Cardiac muscle cell (in vitro differentiated cells and primary cell): ENCODE measurements at places on chromosomes 2 and 18. TPM values are rescaled to one million over a fixed set of nuclear protein-coding genes. Genes with fewer than 3 reads are reported as not detected.

DNA sequence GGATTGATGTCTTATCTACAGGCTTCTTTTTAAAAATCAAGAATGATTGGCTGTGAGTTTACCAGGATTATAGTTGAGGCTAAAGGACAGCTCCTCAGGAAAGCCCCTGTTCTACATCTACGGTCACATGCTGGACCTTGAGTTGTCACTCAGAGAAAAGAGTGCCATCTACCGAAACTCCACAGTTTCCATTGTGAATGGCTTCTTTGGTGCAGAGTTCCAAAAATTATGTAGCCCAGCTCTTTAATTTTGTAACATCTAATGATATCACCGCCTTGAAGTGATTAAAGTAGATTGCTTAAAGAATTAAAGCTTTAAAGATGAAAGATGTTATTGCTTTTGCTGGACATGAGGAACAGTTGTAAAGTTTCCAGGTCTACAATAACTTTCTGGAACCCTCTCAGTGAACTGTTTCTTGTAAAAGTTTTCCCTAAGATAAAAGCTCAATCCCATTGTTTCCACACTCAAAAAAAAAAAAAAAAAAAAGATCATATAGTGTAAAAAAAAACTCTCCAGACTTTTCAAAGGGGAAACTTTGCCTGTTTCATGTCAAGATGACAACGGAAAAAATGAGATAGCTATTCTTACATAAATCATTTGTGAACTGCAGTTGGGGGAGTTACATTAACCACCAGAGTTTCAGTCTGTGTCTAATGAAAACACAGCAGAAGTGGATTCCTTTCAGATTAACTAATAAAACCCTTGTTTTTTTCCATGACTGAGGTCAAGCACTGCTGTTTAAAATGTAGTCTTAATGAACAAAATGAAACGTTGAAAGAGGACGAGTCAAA lies 4.3 kb downstream of the COL3A1 start:
- H3K27me3 ChIP-seq = no peaks in the 10 kb centered on the region
- peak overlapping the region; percentile 38 for H3K27ac ChIP-seq
- H3K4me1 ChIP-seq = peaks cover 23% of the 10 kb centered on the region
- no peak overlapping the region for H3K4me3 ChIP-seq

GRCh38 chr2:207782238-207783030 lies 12.7 kb upstream of the FZD5 start:
- H3K4me1 ChIP-seq = no peaks in the 10 kb centered on the region
- no peak for DNase-seq
- H3K36me3 ChIP-seq = no peaks in the 10 kb centered on the region
- no peak overlapping the region for H3K4me3 ChIP-seq
- no peaks in the 10 kb centered on the region for H3K27me3 ChIP-seq

GRCh38 chr2:43171789-43172188 lies 54.6 kb downstream of the ZFP36L2 start:
- DNase-seq = peak; percentile 61
- no peak overlapping the region for H3K4me3 ChIP-seq
- H3K4me1 ChIP-seq = peaks cover 26% of the 10 kb centered on the region
- peak overlapping the region; percentile 41 for H3K27ac ChIP-seq
- H3K27me3 ChIP-seq = no peaks in the 10 kb centered on the region
- H3K36me3 ChIP-seq = no peaks in the 10 kb centered on the region

DNA sequence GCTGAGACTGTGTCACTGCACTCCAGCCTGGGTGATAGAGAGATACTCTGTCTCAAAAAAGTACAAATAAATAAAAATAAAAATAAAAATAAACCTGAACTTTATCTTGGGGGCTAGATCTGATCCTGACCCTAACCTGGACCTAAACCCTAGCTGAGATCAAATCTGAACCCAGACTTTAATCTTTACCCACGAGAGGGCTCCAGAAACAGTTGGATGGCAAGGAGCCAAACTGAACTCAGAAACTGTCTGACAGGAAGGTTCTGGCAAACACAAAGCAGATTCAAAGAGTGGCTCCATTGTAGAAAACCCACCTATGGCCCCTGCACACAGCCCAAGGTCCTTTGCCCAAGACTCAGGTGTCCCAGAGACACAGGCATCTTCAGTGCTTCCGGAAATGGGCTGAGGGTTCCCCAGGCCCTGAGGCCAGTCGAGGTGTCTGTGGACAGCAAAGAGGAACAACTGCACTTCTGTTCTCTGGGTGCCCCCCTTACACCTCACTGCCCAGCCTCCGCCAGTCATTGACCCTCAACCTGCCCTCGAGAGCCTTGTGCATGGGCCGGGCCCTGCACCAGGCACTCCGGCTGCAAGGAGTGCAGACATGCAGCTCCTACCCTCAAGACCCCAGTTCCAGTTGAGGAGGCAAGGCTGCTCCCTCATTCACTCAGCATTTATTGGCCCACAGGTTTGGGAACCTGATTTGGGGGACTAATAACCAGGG lies 95.2 kb downstream of the TFCP2L1 start:
- no peak overlapping the region for H3K27ac ChIP-seq
- H3K36me3 ChIP-seq = no peaks in the 10 kb centered on the region
- H3K4me1 ChIP-seq = no peaks in the 10 kb centered on the region
- no peak overlapping the region for H3K4me3 ChIP-seq

GRCh38 chr2:37984589-37984988 lies 59.5 kb downstream of the RMDN2 start:
- DNase-seq = peak; percentile 57
- no peak overlapping the region for H3K4me3 ChIP-seq
- H3K27me3 ChIP-seq = no peaks in the 10 kb centered on the region
- H3K4me1 ChIP-seq = peaks cover 7% of the 10 kb centered on the region

GRCh38 chr2:129192117-129192516 lies 787.3 kb upstream of the RAB6C start:
- H3K27me3 ChIP-seq = no peaks in the 10 kb centered on the region
- no peak overlapping the region for H3K27ac ChIP-seq
- H3K4me1 ChIP-seq = peaks cover 24% of the 10 kb centered on the region
- H3K4me3 ChIP-seq = no peak overlapping the region

GRCh38 chr2:65494078-65494477 lies 61.7 kb upstream of the SPRED2 start:
- peaks cover 23% of the 10 kb centered on the region for H3K27me3 ChIP-seq
- no peak for DNase-seq
- no peaks in the 10 kb centered on the region for H3K4me1 ChIP-seq
- H3K4me3 ChIP-seq = no peak overlapping the region
- no peaks in the 10 kb centered on the region for H3K36me3 ChIP-seq

DNA sequence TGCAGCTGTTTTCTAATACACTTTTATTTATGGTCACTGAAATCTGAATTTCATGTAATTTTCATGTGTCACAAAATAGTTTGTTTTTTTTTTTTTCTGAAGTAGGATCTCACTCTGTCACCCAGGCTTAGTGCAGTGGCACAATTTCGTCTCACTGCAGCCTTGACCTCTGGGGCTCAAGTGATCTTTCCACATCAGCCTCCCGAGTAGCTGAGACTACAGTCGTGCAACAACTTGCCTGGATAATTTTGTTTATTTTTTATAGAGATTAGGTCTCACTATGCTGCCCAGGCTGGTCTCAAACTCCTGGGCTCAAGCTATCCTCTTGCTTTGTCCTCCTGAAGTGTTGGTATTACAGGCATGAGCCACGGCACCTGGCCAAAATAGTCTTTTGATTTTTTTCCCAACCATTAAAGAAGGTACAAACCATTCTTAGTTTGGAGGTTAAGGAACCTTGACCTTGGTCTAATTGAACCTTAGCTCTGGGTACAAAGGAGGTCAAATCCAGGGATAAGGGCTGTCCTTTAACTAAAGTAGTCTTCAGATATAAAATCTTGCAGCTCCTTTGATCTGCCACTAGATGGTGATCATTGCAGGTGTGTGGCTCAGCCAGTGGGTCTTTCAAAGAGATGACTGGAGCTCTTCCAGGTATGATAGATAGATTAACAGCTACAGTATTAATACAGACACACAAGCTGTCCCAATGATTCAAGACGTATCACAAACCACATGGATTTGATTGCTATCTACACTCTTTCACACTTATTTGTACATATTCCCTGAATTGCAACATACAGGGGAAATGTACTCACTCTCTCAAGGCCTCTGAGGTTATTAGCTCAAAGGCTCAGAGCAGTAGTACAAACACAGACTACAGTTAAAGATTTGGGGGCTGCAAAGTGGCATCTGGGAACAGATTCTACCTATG lies 4.7 kb upstream of the KRCC1 start:
- H3K27me3 ChIP-seq = no peaks in the 10 kb centered on the region
- H3K36me3 ChIP-seq = no peaks in the 10 kb centered on the region
- H3K27ac ChIP-seq = peak overlapping the region; percentile 3
- peak; percentile 50 for DNase-seq
- H3K4me3 ChIP-seq = no peak overlapping the region
- H3K4me1 ChIP-seq = peaks cover 9% of the 10 kb centered on the region

GRCh38 chr18:470661-471501 lies 29.6 kb downstream of the COLEC12 start:
- no peaks in the 10 kb centered on the region for H3K27me3 ChIP-seq
- H3K36me3 ChIP-seq = no peaks in the 10 kb centered on the region

- no peaks in the 10 kb centered on the region for H3K36me3 ChIP-seq
- no peak overlapping the region for H3K4me3 ChIP-seq
- H3K27ac ChIP-seq = no peak overlapping the region
- no peak for DNase-seq
- no peaks in the 10 kb centered on the region for H3K27me3 ChIP-seq
Observed at GRCh38 chr2:238706163-238706562, 141.7 kb upstream of the TWIST2 start.

DNA sequence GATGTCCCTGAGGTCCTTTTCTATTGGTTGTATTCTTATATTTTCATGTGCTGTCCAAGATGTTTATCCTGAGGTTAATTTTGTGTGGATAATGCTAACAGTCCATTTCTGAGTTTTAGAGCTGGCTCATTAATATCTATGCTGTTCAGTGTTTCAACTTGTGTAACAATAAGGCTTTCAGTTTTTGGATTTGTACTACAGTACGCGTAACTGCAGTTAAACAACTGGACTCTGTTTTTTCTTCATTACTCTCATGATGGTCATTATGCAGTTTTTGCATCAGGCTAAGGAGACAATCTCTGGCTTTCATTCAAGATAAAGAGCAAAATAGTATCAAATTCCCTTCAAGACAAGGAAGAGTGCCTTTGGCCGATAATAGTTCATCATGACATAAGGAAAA lies 1364.8 kb downstream of the DPP10 start:
- H3K27ac ChIP-seq = no peak overlapping the region
- no peak for DNase-seq
- H3K36me3 ChIP-seq = no peaks in the 10 kb centered on the region

DNA sequence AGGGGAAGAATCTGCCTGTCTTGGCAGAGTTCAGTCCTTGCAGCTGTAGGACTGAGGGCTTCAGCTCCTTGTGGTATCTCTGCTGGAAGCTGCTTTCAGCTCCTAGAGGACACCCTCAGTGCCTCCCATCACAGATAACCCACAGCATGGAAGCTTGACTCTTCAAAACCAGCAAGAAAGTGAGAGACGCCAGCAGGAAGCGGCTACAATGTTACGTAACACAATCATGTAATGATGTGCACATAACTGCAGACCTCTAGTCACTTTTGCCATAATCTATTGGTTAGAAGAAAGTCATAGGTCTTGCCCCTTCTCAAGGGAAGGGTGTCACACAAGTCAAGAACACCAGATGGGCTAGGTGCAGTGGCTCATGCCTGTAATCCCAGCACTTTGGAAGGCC lies 69.1 kb upstream of the AFF3 start:
- no peaks in the 10 kb centered on the region for H3K4me1 ChIP-seq
- no peak overlapping the region for H3K27ac ChIP-seq
- no peak overlapping the region for H3K4me3 ChIP-seq
- H3K27me3 ChIP-seq = no peaks in the 10 kb centered on the region
- no peak for DNase-seq

DNA sequence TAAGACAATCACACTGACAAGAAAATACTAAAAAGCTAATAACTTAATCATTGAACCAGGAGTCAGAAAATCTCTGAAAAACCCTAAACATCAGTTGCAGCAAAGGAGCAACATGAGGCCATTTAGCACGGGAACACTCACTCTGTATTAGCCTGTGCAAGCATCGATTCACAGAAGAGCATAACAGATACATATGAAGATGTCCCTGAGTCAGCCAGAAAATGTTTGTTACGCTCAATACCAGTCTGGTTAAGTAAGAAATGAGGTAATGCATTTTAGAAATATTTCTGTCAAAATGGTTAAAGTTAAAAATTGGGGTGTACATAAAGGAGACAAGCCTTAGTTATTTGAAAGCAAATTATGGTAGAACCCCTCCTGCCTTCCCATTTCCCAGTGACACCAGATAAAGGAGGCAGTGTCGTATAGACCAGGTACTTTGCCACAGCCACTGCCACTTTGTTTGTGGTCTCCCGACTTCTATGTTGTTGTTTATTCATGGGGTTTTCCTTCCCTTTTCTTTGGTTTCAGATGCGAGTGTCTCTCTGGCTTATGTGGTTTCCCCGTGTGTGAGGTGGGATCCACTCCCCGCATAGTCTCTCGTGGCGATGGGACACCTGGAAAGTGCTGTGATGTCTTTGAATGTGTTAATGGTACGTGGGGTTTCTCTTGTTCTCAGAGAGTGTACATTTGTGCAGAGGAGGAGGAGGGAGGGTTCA lies 108.6 kb downstream of the CRIM1 start:
- no peaks in the 10 kb centered on the region for H3K4me1 ChIP-seq
- H3K27ac ChIP-seq = no peak overlapping the region
- H3K4me3 ChIP-seq = no peak overlapping the region
- H3K36me3 ChIP-seq = no peaks in the 10 kb centered on the region

DNA sequence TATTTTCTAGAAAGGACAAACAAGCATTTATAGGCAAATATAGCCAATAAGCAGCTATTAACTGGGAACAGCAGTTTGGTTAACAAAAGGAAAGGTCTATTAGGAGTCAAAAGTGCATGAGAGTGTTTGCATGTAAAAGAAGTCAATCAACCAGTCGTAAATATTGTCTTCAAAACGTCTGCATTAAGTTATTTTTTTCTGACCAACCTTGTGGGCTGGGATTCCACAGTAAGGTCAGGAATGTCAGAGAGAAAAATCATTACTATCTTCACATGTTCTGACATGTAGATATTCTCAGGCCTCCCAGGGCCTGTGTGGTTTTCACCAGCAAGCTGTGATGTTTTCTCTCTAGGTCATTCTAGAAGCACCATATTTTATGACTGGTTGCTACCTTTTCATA lies 922.5 kb downstream of the SUCLG1 start:
- no peaks in the 10 kb centered on the region for H3K4me1 ChIP-seq
- DNase-seq = no peak
- H3K27me3 ChIP-seq = no peaks in the 10 kb centered on the region

The UGT1A6 gene
- not detected in 2 replicates for total RNA-seq

The ERICH2 gene
- total RNA-seq = 1.0 and 1.5 TPM in 2 replicates

The CD207 gene
- not detected in 2 replicates for total RNA-seq

The ASB18 gene
- 0.07 TPM in 1 of 2 replicates, not detected in the other for total RNA-seq

The SLC5A7 gene
- 0.04 and 0.06 TPM in 2 replicates for total RNA-seq

The SERPINB12 gene
- not detected in 2 replicates for total RNA-seq

The CCDC102B gene
- 8.2 and 13.0 TPM in 2 replicates for total RNA-seq

The HOXD4 gene
- not detected in 2 replicates for total RNA-seq

The CPLX4 gene
- not detected in 2 replicates for total RNA-seq
